ENCODE measurements at places on chromosomes 11 and 22.

- DNase-seq = no peak
Observed at GRCh38 chr22:49734390-49734789, 93.3 kb downstream of the BRD1 start.

- no peak for DNase-seq
Observed at GRCh38 chr22:19748991-19749664, 11.4 kb upstream of the TBX1 start.

GRCh38 chr11:73942010-73942409, 8.8 kb upstream of the DNAJB13 start:
- no peak for DNase-seq

DNA sequence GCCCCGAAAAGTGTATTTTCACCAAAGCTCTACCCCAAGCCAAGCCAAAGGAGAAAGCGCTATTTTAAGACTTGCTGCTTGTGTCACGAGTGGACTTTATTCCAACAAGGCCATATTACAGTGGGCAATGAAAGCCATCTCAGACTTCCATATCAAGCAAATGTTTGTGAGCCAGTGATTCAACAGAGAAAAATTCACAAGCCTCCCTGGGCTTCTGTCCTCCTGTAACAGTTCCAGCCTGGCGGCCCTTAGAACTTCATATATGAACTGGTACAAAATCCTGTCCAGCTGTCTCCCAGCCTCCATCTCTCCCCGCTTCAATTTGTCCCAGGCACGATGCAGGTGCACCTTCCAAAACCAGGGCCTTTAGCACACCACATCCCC, 11.2 kb downstream of the LARGE1 start:
- DNase-seq = peak; percentile 58

DNA sequence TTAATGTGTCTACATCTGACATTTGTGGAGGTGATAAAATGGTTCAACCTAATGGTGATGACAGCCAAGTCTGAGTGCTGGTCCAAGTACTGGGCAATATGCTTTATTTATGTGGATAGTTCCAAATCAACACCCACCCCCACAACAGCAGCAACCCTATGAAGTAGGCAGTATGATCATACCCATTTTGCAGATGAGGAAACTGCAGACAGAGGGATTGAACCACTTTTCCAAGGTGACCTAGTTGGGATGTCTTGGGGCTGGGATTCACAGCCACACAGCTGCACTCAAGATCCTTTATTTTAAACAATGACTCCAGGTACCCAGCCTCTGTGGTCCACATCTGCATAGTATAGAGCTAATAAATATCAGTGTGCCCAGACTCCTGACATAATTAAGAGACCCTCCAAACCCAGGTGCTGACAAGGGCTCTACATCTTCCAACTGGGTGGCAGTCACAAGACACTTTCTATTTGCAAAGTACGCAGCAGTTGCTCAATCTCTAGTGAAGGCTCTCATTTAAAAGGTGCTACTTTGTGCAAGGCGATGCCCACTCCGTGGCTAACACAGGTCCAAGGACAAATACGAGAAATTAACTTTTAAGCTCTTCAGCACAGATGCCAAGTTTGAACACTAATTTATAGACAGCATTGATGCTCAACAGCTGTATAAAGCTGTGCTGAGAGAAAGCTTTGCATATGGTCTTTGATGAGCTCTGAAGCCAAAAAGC, 426.6 kb downstream of the LARGE1 start:
- DNase-seq = no peak

DNA sequence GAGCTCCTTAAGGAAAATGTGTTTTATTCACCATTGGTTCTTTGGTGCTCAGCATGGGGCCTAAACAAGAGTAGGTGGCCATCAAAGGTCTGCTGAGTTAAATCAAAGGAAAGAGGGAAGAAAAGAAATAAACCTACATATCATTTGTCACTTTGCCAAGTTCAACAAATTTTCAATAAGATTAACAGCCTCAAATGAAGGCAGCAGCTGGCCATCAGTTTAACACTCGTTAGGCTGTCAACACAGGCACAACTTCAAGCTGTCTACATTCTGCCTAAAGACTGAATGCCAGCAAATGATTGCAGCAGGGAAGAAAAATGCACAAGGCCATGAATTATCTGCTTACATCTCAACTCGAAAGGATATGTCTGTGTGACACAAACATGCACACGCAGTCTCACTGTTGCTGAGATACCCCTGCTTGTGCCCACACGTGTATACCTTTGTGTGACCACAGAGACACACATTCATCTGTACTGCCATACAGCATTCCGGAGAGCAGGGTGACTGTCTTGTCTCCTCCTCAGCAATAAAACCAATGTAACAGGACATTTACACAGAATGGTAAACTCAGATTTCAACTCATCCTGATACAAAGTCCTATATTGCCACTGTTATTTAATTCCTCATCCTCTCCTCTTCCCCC, 40.1 kb downstream of the TRIM66 start:
- no peak for DNase-seq

- DNase-seq = no peak
Observed at GRCh38 chr22:25930083-25930482, 188.1 kb downstream of the MYO18B start.

DNA sequence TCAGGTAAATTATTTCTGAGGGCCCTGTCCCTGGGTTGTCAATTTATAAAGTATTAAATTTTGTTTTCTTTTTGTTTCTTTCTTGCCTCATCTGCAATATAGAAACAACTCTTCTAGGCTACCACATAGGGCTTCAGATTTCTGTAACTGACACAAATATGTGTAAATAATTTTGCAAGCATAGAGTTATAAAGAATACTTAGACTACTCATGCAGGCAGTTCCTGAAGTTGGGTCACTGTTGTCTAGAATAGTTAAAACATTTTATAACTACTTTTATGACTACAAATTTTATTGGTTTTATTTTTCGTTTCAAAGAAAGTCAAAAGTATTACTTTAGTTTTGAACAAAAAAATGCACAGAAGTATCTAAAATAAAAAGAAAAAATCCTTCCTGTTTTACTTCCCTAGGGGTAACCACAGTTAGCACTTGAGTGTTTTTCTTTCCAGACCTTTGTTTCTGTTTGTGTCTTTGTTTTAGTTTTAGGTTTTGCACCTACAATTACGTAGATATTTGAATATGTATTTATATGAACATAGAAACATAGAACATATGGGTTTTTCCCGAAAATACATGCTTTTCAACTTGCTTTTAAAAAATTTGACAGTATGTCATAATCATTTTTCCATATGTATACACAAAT, 12.4 kb upstream of the TMEM123 start:
- DNase-seq = no peak

- DNase-seq = no peak
Observed at GRCh38 chr11:79626135-79627075, 185.6 kb upstream of the TENM4 start.

DNA sequence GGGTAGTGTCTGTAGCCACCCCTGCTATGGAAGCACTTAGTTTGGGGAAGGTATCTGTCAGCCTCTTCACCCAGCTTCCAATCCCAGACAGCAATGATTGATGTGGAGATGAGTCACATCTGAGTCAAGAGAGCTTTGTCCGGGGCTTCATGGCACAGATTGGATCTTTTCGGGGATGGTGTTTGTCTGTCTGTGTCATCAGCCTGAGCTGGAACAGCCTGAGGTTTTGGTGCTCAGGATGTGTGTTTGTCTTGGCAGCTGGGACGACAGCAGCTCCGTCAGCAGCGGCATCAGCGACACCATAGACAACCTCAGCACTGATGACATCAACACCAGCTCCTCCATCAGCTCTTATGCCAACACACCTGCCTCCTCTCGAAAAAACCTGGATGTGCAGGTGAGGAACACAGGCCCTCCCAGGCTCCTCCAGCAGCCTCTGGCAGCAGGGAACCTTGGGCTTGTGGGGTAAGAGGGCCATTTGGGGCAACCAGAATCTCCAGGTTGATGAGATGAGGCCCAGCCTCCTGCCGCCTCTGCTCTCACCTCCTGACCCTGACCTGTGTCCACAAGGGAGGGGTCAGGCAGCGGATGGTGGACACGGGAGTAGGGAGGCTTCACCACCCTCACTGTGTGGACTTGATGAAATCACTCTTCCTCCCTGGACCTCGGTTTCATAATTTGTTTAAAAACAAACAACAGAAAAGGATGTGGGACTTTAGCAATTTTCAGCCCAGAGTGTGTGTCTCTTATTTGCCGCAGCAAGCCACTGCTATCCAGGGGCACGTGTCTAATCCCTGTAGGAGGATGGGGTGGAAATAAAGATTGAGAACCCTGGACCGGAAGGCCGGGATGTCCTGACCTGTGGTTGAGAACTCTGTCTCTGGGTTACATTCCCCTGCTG, 124.3 kb downstream of the DBX1 start:
- peak; percentile 96 for DNase-seq

DNA sequence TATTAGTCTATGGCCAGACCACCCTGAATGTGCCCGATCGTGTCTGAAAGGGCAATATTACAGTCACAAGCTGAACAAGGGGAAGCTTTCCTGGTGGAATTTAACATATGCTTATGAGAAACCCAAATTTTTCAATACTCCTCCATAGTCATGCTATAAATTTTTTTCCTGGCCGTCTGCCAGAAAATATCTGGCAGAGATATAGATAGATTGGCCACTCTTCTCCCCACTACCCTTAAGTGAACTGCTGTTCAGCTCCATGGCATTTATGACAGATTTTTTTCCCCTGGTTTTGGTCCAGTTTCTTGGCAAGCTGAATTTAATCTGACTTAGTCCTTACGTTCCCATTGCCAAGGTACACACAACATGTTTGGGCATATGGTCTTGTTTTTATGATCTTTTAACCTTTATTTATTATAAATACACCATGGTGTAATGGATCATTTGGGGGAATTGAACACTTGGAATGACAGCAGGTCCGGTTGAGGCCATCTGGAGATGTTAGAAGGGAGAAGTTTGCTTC, 328.5 kb downstream of the CNTN5 start:
- DNase-seq = peak; percentile 34

DNA sequence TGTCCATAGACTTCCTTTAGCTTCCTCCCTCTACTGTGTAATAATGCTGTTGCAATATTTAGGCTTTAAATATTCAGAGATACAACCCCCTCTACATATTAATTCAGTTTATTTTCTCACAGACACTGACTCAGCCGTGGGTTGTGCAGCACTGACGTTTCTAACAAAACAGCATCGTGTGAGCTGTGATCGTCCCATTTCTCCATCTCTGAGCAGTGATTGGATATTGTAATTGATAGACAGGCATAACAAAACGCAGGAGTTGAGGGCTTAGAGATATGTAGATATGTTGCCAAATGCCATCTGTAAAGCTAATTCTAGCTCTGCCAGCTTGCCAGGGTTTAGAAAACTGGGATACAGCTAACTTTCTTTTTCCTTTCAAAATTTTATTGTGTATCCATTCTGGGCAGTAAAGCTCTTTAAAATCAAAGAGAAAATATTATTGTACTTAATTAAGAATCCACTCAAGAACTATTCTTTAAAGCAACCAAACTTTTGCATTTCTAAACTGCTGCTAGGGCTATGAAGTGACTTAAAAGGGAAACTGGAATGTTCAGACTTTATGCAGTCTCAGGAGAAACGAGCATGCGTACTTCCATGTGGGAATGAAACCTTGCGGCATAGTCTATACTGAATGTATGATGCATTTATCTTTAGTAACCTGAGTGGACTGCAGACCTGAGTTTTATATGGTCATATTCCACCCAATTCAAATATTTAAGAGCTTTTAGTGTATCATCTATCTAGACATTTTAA, 22.7 kb downstream of the BTBD10 start:
- peak; percentile 97 for DNase-seq

DNA sequence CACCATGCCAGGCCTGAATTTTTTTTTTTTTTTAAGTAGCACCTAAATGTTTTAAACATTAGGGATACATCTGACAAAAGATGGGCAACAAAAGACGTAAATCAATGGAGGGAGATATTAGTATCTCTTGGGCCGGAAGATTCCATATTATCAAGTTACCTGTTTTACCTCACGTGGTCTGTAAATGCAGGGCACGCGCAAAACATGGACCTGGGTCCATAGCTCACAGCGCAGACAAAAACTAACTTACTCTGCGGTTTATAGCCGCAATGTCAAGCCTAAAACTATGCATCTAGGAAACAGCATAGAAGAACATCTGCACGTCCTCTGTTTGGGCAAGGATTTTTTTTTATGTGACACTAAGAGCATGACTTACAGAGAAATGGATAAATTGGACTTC, 31.5 kb upstream of the PANX2 start:
- no peak for DNase-seq

GRCh38 chr11:74671520-74672196, 59.6 kb downstream of the CHRDL2 start:
- peak; percentile 70 for DNase-seq

DNA sequence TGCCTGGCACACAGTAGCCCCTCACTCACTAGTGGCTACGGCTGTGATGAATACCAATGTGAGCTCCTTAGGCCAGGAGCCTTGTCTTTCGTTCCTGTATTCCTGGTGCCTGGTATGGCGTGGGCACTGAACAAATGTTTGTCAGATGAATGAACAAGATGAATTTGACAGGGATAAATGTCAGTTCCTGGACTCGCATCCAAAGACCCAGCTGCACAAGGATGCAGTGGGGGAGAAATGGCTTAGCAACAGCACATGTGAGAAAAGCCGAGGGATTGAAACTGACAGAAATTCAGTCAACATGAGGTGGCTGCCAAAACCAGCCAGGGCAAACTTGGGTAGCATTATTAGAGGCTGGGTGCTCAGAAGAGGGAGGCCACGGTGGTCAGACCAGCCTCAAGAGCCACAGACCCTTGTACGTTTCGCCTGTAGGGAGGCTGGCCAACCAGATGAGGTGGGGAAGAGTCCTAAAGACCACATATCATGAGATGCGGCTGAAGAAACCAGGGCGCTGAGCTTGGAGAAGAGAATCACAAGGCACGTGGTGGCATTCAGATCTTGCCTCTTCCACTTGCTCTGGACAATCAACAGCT, 7.7 kb upstream of the SLC22A8 start:
- no peak for DNase-seq

GRCh38 chr22:32858121-32858703, 56.7 kb downstream of the TIMP3 start:
- DNase-seq = no peak

DNA sequence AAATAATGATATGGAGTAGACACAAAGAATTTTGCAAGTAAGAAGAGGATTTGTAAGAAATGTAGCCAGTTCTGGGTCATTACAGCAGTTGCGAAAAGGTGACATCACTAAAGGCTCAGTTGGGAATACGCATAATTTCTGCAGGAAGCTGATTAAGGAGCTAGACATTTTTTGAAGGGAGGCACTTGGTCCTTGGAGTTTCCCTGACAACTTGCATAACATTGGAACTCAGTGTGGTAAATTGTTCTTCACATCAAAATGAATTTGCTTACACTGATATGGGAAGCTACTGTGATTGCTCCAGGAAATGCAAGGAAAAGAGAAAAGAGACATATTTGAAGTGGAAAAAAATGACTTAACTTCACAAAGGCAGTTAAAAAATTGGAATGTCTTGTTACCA, 626.1 kb downstream of the NELL1 start:
- DNase-seq = peak; percentile 2

GRCh38 chr11:64206457-64207255, at the start of gene FERMT3:
FERMT3 (plus strand) TSS chr11:64206721; CDS start chr11:64207365, 644 bp downstream.
- DNase-seq = no peak

DNA sequence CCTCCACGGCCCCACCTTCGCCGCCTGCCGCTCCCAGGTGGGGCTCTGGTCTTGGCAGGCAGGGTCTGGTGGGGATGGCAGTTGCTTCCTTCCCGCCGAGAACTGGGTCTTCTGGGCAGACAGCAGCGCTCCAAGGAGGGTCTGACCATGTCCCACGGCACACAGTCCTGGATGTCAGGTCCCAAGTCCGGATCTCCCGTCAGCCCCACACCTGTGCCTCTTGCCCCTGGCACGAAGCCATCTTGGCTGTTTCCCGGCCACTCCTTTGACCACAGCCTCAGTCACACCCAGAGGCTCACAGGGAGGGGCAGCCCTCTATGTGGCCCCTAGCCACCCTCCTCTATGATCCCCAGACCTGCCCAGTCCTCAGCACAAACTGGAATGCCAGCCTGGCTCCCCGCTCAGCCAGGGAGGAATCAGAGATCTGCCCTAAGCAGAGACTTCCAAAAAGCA, 14.3 kb downstream of the MUC5B start:
- DNase-seq = no peak
